IMR-90 (cell line): ENCODE measurements at places on chromosomes 7 and 10.
A peak's percentile ranks its signal among the peaks of the same experiment; 100 is the strongest.

DNA sequence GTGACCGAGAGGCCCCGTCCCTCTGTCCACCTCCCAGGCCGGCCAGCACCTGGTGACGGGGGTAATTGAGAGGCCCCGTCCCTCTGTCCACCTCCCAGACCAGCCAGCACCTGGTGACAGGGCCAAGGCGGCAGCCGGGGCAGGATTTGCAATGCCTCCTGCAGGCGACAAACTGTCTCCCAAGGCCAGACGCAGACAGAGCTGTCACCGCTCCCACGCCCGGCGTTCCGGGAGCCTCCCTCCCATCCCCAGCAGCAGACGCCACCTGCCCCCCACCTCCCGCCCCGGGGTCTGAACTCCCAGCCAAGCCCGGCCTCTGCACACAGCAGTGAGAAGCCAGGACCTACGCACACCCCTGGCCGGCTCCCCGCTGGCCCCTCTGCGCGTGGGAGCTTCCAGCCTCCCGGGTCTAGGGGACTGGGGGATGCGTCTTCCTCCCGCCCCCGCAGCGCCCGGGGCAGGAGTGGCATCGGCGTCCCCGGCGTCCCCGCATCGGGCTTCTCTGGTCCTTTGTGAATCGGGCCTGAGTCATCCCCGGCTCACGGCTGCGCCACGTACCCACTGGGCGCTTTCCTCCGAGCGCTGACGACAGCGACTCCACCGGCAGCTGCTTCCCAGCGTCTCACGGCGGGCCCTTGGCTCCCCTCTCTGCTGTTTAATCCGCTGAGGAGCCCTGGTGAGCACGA is 95.1 kb upstream of the DIP2C start:
- peak; percentile 88 for DNase-seq

GRCh38 chr10:43863859-43864591 is 215.3 kb upstream of the ZNF32 start:
- DNase-seq: peak; percentile 85

- DNase-seq: no peak
These were observed 25.1 kb upstream of the LAMB1 start for GRCh38 chr7:108028111-108028510.

DNA sequence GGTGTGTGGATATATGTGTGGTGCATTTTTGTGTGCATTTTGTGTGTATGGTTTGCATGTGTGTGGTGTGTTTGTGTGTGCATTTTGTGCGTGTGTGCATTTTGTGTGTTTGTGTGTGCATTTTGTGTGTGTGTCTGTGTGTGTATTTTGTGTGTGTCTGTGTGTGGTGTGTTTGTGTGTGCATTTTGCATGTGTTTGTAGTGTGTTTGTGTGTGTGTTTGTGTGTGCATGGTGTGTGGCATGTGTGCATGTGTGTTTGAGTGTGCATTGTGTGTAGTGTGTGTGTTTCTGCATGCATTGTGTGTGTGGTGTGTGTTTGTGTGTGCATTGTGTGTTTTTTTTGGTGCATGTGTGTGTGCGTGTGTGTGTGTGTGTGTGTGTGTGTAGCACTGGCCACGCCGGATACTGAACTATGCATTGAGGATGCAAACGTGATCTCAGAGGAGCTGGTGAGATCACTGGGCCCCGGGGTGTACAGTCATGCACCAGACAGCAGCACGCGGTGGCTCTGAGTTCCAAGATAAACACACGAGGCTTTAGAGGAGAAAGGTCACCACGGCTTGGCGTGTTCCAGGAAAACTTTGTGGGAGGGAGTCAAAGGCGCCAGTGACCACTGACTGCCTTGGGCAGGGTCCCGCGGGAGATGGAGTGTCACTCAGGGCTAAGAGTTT is 106.6 kb upstream of the SHH start:
- DNase-seq: peak; percentile 95

GRCh38 chr10:86603256-86603655 is 51.1 kb upstream of the OPN4 start:
- DNase-seq: no peak

- peak; percentile 98 for DNase-seq
These were observed 73.8 kb downstream of the CUL1 start for GRCh38 chr7:148772297-148773089.

GRCh38 chr10:33291053-33291592 is 43.3 kb downstream of the NRP1 start:
- peak; percentile 87 for DNase-seq

- peak; percentile 10 for DNase-seq
These were observed 3.3 kb upstream of the NPTX2 start for GRCh38 chr7:98613601-98614425.

DNA sequence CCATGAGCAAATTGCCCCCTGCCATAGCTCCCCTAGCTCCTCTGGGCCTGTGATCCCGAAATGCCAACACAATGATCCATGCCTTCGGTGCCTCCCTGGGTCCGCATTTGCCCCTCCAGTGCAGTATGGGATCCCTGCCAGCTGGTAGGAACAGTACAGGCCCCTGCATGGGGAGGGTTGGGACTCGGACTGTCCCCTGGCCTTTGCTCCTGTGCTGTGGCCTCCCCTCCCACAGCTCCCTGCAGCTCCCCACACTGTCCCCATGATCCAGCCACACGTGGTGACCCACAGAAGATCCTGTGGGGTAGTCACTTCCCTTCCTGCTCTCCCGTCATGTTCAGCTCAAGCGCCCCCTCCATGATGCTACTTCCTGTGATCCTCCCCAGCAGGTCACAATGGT is 140.3 kb downstream of the MAPK8 start:
- no peak for DNase-seq

DNA sequence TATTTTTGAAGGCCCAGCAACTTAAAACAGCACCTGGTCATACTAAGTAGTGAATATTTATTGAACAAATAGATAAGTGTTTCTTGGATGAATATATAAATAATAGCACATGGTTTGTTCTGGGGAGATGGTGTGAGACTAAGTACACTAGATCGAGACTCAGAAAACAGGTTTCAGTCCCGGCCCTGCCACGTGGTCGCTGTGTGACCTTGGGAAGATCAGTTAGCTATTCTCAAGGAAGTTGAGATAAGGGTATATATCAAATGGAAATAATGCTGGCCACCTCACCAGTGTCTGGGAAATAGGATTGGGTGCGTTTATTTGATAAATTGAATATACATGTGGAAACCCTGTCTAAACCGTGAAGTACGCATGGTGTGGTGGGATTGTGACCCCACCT is 354.6 kb downstream of the SDK1 start:
- DNase-seq: no peak

GRCh38 chr7:30618961-30619360 is 24.3 kb downstream of the GARS1 start:
- DNase-seq: no peak

DNA sequence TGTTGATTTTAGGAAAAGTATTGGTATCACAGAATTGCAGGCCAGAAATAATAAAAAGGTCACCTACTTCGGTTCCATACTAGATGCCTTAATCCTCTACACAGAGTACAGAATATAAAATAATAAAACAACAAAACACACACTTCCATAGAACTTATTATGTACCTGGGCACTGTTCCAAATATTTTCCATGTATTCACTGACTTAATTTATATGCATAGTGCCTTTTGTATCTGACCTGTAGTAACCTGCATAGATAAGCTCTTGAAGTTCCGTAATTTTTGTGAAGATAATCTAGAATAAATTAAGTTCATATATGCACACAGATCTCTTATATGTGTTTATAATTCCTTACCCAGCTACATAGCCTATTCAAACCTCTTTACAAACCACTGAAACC is 78.3 kb downstream of the RAPGEF5 start:
- no peak for DNase-seq

- no peak for DNase-seq
These were observed 9.5 kb downstream of the SLC13A1 start for GRCh38 chr7:123190109-123190831.

DNA sequence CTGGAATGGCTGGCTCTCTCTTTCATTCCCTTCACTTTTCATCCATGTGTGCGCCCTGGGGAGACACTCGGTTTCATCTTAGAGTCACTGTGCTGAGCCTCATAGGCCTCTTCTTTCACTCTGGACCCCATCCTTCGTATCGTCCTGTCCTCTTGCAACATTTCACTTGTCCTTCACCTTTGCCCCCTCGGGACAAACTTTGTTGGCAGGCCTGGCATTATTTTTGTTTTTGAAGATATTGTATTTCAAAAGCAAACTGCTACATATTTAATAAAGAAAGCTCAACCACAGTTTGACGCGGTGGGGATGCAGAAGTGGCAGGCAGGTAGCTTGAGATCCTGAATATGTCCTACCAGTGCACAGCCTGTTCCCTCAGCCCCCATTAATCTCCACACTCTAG is 36.6 kb downstream of the HIPK2 start:
- DNase-seq: no peak

DNA sequence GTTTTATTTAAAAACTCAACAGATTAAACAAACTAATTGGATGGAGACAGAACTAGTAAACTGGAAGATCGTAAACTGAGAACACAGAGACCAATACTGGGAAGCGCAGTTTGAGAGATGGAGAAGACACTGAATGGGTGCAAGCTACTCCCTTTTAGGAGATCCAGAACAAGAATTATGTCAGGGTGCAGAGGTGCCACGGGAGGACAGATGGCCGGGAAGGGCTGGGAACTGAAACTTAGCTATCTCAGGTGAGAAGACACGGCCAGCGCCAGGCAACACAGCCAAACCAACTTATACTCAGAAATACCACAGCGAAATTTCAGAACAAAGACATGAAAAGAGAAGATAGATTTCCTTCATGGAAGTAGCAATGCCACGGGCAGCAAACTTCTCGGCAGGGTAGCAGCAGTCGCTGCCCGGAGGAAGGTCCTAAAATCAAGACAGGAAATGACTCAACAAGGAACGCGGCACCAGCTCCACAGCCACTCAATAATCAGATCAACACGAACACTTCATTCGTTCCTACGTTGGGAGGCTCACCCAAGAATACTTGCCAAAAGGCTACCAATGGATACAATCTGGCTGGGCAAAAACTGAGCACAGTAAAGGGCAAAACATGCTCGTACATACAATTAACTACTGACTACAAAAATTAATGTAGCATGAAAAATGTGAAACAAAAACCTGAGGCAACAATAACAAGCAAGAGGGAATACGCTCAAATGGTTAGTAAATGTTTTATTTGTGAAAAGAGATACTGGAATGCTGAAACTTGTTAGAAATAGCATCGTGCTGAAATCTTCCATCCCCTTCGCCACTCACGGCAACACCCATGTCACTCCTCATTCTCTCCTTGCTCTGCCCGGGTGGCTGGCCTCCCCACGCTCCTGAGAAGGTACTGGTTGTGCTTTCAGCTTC is 2.2 kb upstream of the LRRC27 start:
- peak; percentile 36 for DNase-seq

- no peak for DNase-seq
These were observed 28.1 kb downstream of the INPP5A start for GRCh38 chr10:132565516-132566209.

- no peak for DNase-seq
These were observed 105.0 kb upstream of the AGR3 start for GRCh38 chr7:16986755-16987154.
